ENCODE measurements at places on chromosomes 2 and 18. TPM values are rescaled to one million over a fixed set of nuclear protein-coding genes. Genes with fewer than 3 reads are reported as not detected.

CHRND gene
- 0.43 TPM for polyA plus RNA-seq

DNA sequence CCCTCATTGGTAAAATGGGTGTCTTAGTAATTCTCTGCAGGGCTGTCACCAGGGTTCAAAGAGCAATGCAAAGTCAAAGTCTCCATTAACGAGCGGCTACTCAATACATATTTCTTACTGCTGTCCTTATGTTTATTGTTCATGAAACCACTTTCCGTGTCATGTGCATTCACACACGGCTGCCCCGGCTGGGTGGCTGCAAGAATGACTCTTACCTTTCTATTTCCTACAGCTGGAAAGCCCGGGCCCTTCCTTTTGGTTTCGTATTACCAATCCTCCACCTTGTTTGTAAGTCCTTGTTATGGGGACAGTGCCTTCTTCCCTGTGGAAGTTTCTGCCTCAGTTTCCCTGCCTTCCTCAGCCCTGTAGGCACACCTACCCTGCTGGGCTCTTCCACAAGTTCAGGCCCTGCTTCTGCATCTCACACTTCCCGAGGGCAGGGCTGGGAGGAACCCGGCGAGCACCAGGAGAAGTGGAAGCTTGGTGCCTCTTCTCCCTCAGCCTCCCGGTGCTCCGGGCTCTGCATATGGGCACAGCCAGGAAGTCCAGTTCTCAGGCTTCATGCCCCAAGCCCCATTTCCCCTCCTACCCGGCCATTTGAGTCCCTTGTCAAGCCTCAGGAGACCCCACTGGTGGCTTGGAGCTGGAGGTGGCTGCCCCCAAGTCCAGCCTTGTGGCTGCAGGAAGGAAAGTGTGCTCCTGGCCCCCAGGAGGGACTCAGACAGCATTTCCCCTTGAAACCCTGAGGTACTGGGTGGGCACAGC is 18.7 kb upstream of the ACKR3 start:
- DNase-seq = no peak

BOLL gene
- polyA plus RNA-seq = not detected

- no peak for DNase-seq
Measured at GRCh38 chr2:159658881-159659873, 42.8 kb upstream of the BAZ2B start.

Data from thymus (tissue), 14 donors.